Activated CD4-positive, alpha-beta T cell treated with anti-CD3 and anti-CD28 coated beads, Interleukin-2, Interleukin-4, amounts not matched to agents 100 ng/mL and 50 ng/mL, durations not matched to agents 16 hours and 8 hours (primary cell): ENCODE measurements at places on chromosomes 16 and 17.

GRCh38 chr16:73365016-73365551 is 317.2 kb upstream of the ZFHX3 start:
- no peak for DNase-seq

- DNase-seq, result peak; percentile 97
These were observed 43.9 kb downstream of the CLEC16A start for GRCh38 chr16:10988164-10988803.

DNA sequence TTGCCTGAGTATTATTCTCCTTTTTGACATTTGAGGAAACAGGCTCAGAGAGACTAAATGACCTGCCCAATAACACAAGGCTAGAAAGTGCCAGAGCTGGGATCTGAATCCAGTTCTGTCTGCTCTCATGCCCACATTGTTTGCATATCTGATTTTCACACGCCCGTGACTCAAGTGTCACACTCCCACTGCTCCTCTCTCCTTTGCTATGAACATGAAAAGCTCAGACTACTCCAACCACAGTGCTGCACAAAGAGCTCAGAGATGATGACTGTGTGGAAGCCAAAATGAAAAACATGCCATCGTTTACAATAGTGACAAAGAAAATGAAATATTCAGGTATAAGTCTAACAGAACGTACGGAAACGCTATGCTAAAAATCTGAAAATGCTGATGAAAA is 107.9 kb downstream of the SMG6 start:
- peak; percentile 18 for DNase-seq

DNA sequence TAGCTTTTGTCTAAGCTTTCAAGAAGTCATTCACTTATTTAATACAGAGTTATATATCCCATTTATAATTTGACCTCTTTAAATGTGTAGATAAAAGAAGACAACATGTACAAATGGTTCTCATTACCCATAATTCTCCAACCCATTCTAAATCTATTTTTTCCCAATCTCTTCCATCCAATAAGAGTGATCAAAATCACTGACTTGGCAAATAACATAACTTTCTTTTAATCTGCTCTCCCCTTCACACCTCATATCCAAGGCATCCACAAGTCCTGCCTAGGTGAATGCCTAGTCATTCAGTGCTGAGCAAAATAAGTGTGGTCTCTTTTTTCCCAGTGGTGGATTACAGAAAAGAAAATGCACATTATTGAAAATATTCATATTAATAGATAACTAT is 1231.1 kb downstream of the CDH11 start:
- DNase-seq, result no peak

GRCh38 chr17:1137465-1137894 is 42.3 kb downstream of the ABR start:
- DNase-seq, result no peak

DNA sequence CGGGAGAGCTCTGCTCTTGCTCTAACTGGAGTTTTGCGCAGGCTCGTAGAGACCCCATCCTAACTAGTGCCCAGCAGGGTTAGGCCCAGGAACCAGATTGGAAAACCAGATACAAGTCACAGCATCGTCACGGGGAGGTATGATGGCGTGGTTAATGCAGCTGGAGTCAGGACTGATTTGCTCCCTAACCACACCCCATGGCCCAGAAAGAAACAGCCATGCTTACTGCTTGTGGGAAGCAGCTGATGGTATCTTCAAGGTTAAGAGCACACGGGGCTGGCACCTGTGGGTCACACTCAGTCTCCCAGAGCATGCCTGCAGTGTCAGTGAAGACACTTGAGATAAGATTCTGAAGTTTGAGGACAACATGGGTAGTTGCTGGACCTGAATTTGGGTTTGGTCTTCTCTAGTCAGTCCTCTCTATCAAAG is 60.2 kb downstream of the WIPI1 start:
- DNase-seq, result no peak

- DNase-seq, result no peak
These were observed 9.9 kb downstream of the CLEC19A start for GRCh38 chr16:19295393-19295792.

- DNase-seq, result no peak
These were observed 463.2 kb downstream of the WWOX start for GRCh38 chr16:78562650-78563049.

DNA sequence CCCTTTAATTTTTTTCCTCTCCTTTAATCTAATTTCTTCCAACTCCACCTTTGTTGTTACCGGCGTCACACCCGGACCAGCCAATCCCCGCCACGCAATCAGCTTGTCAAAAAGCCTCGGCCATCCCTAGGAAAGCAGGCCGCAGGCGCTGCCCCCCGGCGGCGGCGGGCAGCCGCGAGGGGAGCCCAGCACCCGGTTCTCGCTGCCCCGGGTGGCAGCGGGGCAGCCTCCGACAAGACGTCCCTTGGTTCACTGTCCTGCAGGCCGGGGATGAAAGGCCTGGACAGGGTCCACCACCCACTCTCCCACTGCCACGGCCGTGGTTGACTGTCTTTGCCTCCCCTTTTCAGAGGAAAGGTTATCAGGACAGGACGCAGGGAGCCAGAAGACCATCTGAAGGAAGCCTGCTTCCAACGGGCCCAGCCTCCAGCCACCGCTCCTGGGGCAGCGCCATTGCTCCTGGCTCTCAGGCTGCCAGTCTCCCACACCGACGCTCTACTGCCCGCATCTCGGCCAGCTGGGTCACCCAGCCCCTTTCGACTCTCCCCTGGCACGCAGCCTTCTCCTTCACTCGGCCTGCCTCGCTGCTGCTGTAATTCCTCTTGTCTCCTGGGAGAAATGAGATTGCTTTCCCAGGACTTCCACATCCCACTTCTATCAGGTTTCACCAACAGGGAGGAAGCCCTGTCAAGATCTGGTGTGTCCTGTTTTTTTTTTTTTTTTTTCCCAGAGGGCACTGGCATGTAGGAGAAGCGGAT is 2.8 kb upstream of the UBTF start:
- DNase-seq, result no peak

- DNase-seq, result peak; percentile 78
These were observed 332.8 kb downstream of the MAF start for GRCh38 chr16:79267781-79268180.

DNA sequence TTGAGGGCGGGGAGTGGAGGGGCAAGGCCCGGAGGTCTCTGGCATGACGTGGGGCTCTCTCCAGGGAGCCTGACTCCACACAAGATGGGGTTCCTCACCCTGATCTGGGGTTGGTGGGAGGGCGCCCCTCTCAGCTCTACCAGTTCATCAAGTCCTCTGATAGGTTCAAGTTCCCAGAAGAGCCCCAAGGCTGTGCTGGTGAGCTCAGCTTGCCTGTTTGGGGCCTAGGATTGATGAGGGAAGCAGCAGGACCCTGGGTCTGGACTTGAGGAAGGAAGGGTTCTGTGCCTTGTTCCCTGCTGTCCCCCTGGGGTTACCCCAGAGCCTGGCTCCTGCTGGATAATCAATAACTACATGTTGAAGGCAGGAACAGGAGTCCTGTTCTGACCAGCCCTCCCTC is 3.5 kb downstream of the MGAT5B start:
- no peak for DNase-seq

DNA sequence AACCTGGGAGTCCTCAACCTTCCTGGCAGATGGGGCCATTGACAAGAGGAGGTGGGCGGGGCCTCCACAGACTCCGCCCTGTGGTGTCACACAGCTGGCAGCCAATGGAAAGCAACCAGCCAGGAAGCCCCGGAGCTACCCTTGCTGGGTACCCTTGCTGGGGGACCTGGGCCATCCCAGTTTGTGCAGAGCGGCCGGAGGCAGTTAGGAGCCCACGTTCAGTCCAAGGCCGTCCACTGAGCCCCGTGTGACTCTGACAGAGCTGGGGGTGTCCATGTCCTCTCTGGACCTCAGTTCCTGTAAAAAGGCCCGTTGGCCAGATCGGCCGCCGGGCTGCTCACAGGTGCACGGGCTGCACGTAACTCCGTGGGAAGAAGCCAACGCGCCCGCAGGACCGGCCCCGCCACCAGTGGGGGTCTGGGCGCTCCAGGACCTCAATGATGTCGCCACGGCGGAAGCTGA is 17.1 kb upstream of the FAM83G start:
- peak; percentile 24 for DNase-seq

DNA sequence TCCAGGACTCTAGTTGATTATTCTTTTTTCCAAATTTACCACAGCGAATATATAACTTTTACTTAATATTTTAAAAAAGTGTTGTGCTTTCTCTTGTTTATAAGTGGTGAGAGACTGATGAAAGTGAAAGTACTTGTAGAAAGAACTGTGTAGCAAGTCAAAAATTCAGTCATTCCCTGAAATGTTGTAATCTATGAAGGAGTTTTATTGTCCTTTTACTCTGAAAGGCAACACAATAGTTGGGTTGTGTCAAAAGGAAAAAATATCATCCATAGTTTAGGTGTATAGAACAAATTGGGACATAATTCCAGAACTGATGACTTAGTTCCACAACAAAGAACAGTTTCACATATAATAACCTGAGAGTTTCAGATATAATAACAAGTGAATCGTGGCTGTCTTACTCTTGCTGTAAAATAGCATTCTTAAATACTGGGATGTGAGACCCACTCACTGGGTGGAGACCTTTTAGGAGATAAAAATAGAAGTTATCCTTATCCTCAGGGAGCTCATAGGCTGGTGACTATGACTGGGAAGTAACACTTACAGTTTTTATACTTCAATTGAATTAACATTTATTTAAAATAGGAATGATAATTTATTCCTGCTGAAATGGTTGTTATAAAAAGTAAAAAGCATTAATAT is 20.6 kb downstream of the CYB5B start:
- DNase-seq, result no peak

DNA sequence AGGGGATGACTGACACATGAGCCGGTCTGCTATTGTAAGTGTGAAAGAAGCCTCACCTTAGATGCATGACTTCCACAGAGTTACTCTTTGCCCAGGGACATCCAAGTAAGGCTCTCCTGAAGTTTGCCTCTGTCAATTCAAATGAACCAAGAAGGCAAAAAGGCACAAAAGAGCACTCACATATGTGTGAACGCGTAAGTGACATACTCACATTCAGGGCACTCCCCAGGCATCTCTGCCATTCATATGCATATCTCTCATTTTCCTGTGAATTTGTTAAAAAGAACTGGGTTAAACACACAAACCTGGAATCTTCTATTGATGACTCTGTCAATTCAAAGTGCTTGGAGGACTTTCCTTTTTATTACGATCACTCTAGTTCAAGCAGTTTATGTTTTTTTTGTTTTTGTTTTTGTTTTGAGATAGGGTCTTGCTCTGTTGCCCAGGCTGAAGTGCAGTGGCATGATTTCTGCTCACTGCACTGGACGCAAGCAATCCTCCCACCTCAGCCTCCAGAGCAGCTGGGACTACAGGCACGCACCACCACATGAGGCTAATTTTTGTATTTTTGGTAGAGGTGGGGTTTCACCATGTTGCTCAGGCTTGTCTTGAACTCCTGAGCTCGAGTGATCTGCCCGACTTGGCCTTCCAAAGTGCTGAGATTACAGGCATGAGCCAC is 49.4 kb downstream of the DUSP14 start:
- no peak for DNase-seq

GRCh38 chr17:74659889-74660288 is 36.4 kb upstream of the CD300E start:
- no peak for DNase-seq

GRCh38 chr16:1413684-1414531 is 596 bp downstream of the UNKL start:
- peak; percentile 67 for DNase-seq

GRCh38 chr16:49486400-49486799 is 112.8 kb downstream of the C16orf78 start:
- no peak for DNase-seq

DNA sequence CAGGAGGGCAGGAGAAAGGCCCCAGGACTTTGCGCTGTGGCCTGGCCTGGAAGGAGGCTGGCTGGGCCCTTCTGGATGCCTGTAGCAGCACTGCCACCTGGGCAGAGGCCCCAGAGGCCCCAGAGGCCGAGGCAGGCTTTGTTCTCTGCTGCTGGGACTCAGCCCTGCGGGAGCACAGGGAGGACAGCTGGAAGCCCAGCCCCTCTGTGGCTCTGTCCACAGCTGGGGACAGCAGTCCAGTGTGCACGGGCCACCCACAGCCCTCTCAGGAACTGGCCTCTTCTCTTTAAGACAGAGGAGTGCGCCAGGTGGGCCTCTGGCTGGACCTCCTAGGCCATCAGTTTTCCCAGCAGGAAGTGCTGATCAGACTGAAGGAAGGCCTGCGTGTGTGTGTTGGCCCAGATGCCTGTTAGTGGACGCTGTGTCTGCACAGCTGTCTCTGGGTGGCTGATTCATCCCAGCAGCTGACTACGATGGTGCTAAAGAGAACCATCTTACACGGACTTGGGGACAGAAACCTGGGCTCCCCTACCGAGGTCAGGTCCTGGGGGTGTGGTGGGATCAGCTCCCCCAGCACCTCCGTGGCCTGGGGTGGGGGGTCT is 26.9 kb upstream of the ZNF750 start:
- no peak for DNase-seq
